ENCODE measurements at places on chromosomes 1 and 21.
A peak's percentile ranks its signal among the peaks of the same experiment; 100 is the strongest.

DNA sequence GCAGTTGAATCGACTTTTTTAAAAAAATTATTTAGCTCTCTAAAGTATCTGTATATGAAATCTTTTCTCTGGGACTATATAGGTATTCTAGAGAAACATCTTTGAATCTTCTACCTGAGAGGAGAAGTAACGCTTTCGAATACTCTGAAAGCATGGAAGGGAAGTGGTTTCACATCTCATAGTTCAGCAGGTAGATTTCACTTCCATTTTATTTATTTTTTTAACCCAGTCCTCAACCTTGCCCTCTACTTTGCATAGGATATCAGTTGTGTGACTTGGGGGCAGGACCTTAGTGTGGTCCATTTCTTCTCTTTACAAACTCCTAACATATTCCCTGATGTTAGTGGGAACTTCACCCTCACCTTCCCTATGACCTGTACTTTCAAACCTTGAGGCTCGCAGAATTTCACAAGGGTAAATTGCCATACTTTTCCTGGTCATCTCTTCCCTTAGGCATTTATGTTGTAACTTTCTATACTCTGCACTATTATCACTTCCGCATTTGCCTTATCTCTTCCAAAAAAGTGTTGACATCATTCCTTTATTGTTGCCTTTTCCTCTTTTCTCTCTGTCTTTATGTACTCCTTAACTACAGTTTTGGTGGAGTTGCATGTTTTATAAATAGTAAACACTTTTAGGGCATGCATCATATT lies 1208.5 kb upstream of the ADGRL4 start:
- no peak for DNase-seq

DNA sequence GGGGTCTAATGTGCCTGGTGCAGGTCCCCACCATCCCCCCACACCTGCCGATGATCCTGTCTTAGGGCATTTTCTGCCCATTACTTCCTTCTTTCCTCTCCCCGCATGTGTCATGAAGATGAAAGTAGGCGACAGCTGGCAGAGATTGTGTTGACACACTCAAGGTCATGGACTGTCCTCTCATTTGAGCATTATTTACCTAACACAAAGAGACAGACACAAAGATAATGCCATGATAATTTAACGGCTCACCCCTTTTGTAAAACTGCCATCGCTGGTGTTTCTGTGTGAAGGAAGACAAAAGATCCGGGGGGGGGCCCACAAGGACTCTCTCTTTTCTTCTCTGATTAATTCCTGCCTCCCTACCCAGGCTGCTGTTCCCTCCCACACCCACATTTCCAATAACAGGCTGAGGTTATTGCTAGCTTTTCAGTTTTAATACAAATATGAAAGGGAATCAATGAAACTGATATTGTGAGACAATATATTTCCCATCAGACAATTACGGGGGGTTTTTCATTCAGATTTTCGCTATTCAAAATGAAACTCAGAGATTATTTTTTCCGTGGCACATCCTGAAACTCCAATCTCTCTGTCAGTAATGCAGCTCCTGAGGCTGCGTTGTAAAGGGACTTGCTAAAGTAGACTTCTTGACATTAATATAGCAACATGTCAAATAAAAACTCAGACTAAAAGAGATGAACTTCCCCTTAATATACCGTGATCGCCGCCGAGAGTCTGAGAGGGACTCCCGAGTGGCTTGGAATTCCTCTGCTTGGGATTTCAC lies 561.1 kb downstream of the NPHP4 start:
- DNase-seq, result no peak

DNA sequence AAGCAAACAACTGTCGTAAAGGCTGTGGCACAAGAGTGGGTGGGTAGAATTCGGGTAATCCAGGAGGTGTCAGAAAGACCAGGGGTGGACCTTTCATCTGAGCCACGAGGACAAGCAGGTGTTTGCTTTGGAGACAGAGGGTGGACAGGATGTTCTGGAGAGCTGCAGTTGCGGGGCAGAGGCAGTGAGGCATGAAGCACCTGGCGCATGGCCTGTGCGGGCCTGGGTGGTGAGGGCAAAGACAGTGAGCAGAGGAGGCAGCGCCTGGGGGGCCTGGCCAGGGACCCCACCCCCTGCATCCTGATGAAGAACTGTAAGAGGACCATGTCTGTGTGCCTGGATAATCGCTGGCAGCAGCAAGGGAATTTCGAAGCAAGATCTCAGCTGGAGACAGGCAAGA lies 24.9 kb downstream of the KIF26B start:
- DNase-seq, result no peak

GRCh38 chr1:114758256-114758832 lies 560 bp upstream of the CSDE1 start:
- DNase-seq, result no peak

- DNase-seq, result no peak
Observed at GRCh38 chr1:34833711-34834110, 25.8 kb downstream of the SMIM12 start.

GRCh38 chr21:37478794-37479193 lies 112.2 kb downstream of the DYRK1A start:
- no peak for DNase-seq

DNA sequence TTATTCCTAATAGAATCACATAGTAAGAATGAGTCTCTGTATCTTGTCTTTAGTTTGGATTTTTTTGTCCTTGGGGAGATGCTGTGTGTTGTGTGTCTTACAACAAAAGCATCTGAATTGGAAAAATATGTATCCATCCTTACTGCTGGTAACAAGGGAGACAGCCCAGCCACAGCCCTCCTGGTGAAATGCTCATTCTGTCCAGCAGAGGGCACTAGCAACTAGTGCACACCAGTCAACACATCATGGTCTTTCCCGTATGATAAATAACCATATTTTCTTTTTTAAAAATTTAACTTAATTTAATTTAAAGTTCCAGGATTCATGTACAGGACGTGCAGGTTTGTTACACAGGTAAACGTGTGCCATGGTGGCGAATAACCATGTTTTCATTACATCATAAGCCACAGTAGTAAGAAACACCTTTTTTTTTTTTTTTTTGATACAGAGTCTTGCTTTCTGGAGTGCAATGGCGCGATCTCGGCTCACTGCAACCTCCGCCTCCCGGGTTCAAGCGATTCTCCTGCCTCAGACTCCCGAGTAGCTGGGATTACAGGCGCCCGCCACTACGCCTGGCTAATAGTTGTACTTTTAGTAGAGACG lies 245.1 kb downstream of the PTBP2 start:
- peak; percentile 41 for DNase-seq

DNA sequence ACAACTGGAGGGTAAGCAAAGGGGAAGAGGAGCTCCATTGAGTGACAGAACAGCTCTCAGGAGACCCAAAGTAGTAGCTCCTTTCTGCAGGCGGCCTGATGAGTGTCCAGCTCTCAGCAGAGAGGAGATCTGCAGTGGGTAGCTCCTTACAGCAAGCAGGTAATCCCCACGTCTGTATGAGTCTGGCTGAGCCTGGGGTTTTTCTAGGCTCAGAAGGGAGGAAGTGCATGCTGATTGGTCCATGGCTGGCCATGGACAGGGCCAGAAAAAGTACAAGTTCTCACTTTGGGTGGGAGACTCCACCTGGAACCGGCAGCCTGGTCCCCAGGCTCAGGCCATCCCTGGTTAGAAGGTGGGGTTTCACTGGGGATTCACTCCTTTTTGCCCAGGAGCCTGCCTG lies 50.9 kb upstream of the SCYL3 start:
- DNase-seq, result no peak

DNA sequence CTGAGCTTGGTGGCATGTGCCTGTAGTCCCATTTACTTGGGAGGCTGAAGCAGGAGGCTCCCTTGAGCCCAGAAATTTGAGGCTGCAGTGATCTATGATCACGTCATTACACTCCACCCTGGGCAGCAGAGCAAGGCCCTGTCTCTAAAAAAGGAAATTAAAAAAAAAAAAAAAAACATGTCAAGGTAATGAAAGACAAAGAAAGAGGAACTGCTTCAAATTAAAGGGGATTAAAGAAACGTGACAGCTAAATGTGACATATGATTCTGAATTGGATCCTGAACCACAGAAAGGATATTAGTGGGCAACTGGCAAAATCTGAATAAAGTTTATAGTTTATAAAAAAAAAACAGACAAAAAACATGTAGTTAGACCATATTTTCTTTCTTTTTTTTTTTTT lies 3.8 kb upstream of the C2CD4D start:
- DNase-seq, result no peak

GRCh38 chr1:93630168-93630567 lies 51.5 kb downstream of the BCAR3 start:
- no peak for DNase-seq

DNA sequence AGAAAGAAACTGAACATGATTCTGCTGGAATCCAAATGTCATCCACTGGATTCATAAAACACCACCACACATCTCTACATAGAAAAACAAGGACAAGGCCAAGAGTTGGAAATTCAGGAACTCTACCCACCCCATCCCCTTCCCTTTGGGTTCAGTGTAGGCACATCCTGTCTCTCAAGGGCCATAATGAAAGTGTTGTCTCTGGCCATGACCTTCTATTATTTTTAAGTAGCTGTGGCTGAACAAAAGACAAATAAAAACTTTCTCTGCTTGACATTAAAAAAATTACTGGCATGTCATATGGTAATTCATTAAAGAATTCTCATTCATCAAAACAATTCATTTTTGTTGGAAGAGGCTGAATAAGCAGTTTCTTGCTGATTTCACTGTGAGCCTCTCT lies 54.9 kb upstream of the ZBTB18 start:
- DNase-seq, result no peak

DNA sequence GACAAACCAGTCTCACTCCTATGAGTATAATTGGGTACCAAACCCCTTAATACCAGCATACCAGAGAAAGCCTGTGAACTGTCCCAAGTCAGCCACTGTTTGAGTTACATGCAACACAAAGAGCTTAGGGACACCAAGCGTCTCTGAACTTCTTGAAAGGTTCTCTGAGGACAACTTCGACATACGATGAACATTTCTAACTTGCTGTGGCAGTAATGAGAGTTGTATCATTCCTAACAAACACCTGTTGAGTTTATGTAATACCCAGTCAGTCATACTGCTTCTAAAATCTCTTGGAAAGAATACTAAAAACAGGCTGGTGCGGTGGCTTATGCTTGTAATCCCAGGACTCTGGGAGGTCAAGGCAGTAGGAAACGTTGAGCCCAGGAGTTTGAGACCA lies 18.4 kb downstream of the CCT8 start:
- no peak for DNase-seq

DNA sequence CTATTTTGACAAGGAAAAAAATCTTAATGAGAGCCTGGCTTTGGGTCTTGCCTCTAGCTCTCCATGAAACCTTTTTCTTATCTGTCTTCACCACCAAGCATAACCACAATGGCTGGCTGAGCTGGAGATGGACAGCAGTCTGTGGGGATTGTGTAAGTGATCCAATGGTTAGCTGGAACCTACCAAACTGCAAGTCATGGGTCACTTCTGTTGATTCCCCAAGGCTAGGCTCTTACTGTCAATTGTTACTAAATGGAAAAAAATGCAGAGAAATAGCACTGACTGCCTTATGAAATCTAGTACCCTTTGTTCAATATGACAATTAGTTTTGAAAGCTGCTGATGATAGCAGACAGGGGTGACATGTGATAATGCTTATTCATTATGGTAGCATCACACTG lies 359.0 kb downstream of the ST6GALNAC3 start:
- DNase-seq, result no peak

DNA sequence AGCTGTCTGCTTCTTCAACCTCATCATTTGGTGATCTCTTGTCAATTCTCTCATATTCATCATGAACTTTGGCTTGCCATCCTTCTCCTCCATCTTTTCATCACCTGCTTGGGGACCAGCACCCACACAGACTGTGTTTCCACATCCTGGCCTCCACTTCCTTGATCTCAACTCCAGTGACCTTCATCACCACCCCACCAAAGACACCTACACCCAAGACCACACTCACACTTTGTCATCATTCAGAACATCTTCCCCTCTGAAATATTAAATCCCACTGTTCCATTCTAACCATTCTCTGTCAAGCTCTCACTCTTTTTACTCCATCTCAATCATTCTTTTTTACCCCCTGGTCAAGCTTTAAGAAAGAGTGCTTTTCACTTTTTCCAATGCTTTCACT lies 115.5 kb upstream of the VAV3 start:
- DNase-seq, result no peak

GRCh38 chr1:109816175-109816811 lies 52.6 kb upstream of the EPS8L3 start:
- no peak for DNase-seq

GRCh38 chr1:202007805-202008489 lies 2.4 kb upstream of the ELF3 start:
- DNase-seq, result no peak

- DNase-seq, result no peak
Observed at GRCh38 chr1:15916916-15917315, 59.0 kb downstream of the ZBTB17 start.

GRCh38 chr1:111551623-111552411 lies 48.4 kb upstream of the ADORA3 start:
- DNase-seq, result no peak

- no peak for DNase-seq
Observed at GRCh38 chr1:188154761-188155160, 1326.0 kb downstream of the PLA2G4A start.

DNA sequence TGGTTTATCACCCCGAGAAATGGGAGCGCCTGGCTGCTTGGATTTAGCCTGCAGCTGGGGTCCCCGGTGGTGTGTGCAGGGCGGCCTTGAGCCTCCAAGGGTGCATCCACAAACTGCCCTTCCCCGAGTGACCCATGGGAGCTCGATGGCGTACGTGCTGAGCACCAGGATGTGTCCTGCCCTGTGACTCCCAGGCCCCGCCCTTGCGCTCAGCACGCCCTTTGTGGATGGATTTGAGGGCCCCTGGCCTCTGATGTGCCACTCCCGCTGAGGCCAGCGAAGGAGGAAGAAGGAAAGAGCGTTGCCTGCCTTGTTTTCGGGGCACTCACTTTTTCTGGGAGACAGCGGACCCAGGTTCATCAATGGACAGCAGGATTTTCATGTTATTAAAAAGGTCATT lies 1.7 kb upstream of the TFF3 start:
- no peak for DNase-seq

- no peak for DNase-seq
Observed at GRCh38 chr1:2209400-2210083, 15.0 kb upstream of the FAAP20 start.

- DNase-seq, result peak; percentile 18
Observed at GRCh38 chr21:33069994-33070743, at the start of gene OLIG1. OLIG1 (plus strand) TSS chr21:33070141; CDS start chr21:33070247, 106 bp downstream.

DNA sequence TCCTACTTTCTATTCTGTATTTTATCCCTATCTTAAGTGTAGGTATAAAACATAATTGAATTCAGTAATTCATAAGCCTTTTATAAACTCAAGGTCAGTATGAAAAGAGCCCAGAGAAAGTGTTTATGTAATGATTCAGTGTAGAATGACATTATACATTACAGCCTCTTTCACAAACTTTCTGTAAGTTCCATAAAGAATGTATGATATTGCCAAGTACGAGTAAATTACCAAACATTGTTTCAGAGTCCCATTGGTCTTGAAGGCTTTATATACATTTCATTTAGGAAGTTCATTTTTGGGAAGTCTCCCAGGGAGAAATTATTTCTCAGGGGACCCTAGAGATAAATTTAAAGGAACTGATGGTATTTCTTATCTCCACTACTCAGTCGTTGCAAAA lies 37.8 kb upstream of the VAMP3 start:
- no peak for DNase-seq

GRCh38 chr1:94334764-94335163 lies 83.4 kb upstream of the ABCD3 start:
- DNase-seq, result no peak

Measured in NCI-H1048 (cell line).